ENCODE measurements at places on chromosomes 7 and 10.
A peak's percentile ranks its signal among the peaks of the same experiment; 100 is the strongest.

GRCh38 chr10:34494012-34494411, 321.1 kb downstream of the PARD3 start:
- DNase-seq, result no peak

DNA sequence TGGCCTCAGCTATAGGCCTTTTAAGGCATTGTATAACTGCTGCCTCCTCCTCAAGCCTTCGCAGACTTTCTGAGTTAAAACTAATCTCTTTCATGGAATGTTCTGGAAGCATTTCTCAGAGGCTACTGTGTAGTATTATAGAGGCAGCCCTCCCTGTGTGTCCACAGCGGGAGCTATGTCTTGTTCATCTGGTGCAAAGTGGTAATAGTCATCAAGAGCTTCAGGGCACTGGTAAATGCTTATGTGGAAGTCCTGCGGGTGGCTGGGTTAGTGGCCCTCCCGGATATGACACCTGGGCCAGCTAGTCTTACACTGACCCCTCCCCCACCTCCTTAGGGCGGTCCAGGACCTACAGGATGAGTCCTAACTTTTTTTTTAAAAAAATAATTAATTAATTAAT, 2.2 kb upstream of the ABHD11 start:
- DNase-seq, result no peak

- no peak for DNase-seq
Measured at GRCh38 chr10:109114579-109114978, 808.7 kb downstream of the XPNPEP1 start.

DNA sequence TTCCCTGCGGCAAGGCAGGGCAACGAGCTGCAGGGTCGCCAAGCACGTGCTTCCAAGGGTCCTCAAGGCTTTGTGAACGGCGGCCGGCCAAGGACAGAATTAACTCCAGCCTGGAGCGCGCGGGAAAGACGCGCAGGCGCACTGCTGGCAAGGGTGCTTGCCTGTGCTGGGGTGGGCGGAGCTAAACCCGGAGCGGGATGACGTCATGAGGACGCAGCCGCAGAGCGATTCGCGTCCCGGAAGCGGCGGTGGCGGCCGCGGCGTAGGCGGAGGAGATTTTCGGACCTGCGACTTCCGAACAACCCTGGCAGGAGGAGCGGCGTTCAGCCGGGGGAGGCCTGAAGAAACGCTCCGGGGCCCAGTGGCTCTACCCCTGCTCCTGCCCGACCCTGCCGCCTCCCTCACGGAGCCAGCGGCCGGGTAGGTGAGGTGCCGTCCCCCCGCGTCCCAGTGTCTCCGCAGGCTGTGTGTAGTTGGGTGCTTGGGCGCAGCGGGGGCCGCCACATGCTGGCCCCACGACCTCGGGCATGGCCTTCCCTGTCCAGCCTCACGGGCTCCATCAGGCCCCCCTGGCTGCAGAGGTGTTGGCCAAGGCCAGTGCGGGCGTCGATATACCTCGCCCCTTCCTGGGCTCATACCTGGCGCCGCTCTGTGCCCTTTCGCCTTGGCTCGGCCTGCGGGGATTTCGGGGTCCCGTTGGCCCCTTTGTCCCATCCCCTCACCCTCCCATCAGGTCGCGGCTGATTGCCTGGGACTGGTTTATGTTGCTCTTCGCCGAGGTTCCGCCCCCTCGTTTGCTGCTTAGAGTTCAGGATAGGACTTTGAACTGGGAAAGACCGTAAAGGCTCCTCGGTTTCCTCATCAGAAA, at the start of gene ZFYVE27:
TSS of gene ZFYVE27 (plus strand) at position 227 of the 868 bp plus-strand sequence. CDS start 1,350 bp downstream, outside the sequence.
- peak; percentile 97 for DNase-seq

GRCh38 chr7:13894954-13895353, 94.5 kb downstream of the ETV1 start:
- DNase-seq, result no peak

GRCh38 chr10:125629758-125630376, 53.1 kb downstream of the TEX36 start:
- no peak for DNase-seq

DNA sequence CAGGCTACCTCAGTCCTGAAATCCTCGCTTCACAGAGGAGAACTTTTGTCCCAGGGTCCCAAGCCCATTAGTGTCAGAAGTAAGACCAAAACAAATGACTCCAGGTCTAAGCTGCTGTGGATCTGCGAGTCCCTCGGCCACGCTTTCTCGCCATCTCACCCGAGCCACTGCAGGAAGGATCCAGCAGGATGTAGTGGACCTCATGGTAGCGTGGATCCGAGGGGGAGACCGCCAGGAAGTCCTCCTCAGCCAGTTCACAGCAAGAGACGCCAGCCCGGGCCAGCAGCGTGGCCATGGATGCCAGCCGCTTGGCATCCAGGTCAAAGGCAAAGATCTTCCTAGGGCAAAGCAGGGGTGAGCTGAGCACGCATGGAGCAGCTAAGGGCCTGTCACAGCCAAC, 4.6 kb downstream of the NSUN5 start:
- no peak for DNase-seq

DNA sequence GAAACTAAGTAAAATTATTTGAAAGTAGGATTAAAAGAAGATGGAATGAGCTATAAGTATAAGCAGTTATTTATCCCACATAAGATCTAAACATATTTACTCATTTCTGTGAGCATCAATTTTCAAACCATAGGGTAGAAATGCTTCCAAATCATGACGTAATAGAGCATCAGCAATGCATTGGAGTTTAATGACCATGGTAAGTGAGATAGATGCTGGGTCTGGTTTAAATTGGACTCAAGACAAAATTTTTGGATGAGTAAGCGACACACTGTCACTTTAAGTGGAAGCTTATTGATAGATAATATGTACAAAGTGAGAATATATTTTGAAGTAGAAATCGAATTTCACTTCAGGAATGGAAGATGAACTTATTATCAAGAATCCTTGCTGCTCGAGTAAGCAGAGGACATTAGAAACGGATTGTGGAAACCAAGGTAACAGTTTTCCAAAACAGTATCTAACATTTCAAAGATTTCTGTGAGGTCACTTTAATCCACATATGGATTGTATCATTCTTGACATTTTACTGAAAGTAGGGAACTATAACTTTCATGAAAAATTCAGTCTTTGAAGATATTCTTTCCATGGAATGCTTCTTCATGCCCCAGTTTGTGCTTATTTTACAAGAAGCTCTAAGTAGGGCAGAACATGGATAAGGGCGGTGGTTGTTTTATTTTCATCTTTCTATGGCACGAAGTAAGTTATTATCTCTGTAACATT, 85.8 kb downstream of the AGMO start:
- no peak for DNase-seq

DNA sequence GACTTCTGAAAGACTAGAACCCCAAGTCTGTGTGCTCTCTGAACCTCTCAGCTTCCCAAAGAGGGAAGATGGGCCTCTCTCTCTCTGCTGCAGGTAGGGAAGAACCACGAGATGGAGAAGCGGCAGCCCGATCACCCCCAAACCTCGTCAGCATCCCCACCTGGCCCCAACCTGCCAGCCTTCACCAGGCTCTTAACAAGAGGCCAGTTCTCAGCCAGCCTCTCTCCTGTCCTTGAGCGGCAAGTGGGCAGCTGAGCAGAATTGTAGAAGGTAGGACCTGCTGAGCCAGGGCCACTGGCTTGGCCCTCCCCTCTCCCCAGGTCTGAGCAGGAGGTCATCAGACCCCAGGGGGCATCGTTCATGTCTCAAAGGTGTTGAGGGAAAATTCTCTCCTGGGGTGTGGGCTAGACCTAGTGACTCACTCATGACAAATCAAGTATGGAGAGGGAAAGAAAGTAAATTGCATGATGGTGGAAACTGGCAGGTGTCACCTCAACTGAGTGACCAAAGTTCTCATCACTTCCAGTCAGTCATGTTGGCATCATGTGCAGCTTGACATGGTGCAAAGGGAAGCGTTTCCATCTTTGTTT, 92.0 kb upstream of the GPR26 start:
- DNase-seq, result no peak

DNA sequence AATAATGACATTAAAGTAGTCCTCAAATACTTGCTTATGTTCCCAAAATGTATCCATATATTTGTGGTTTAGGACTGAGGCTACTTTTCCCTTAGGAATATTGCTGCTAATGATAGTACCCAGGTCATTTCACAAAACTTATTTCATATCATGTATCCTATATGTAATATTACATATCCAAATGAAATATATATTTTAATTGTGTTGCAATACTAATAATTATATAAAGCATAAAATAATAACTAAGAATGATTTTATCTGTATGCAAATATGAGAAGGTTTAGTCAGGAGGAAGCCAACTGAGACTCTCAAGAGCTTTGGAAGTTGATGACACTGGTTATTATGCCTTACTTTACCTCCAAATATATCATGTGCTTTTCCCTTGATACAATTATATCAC, 231.5 kb upstream of the KLF14 start:
- DNase-seq, result no peak

DNA sequence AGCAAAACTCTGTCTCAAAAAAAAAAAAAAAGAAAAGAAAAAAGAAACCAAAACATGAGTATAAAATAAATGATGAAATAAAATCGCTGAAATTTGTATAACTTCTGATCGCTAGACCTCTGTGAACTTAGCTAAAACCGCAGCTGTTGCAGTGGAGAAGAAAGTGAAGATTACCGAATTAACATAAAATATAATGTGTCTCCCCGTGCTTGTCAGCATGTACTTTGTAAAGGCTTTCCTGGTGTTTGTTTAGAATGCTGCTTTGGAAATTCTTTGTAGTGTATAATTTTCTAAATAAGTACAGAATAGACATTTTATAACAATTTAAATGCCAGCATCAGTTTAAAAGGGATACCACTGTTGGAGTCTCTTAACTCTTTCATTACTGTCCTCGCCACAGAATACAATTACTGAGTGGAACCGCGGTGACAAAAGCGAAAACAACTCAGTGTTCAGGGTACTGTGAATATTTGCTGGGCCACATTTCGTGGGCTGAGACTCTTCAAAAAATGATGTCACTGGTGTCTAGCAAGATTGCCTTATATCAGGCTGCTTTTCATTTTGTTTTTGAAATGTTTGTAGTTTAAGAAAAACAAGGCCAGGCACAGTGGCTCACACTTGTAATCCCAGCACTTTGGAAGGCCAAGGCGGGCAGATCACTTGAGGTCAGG, 167.7 kb downstream of the NSUN6 start:
- DNase-seq, result no peak

GRCh38 chr10:127198307-127198706, 1.9 kb upstream of the INSYN2A start:
- DNase-seq, result no peak

- DNase-seq, result no peak
Measured at GRCh38 chr7:2518737-2519118, 846 bp upstream of the LFNG start.

- no peak for DNase-seq
Measured at GRCh38 chr10:90745565-90745964, 112.3 kb downstream of the HTR7 start.

- DNase-seq, result no peak
Measured at GRCh38 chr10:35598379-35598778, 6.8 kb upstream of the GJD4 start.

All from stimulated activated CD4-positive, alpha-beta T cell treated with anti-CD3 and anti-CD28 coated beads, Interleukin-4, amount 100 ng/mL, for 48 hours (primary cell).